ENCODE measurements at places on chromosomes 4 and X.

DNA sequence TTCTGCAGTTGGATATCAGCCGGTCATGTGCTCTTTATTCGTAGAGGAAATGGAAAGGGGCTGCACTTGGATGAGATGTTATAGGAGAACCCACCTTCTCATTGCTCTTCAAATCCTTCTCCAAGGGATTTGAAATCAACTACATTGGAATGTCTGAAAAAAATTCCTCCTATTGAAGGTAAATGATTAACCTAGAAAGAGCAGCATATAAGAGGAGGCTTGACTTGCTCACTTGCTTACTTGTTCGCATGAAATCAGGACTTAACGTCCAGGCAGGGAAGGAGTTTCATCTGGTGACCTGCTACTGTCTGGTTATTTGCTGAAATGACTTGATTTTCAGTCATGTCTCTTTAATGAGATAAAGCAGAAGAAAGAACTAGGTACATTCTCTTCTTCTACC is 338.4 kb upstream of the NOCT start:
- H3K27me3 ChIP-seq = peaks cover 9% of the 10 kb centered on the region
- no peak overlapping the region for H3K4me3 ChIP-seq
- no peaks in the 10 kb centered on the region for H3K4me1 ChIP-seq
- H3K36me3 ChIP-seq = no peaks in the 10 kb centered on the region
- no peak overlapping the region for H3K27ac ChIP-seq

- no peaks in the 10 kb centered on the region for H3K36me3 ChIP-seq
- no peak for DNase-seq
- H3K4me1 ChIP-seq = no peaks in the 10 kb centered on the region
- H3K27ac ChIP-seq = no peak overlapping the region
Observed at GRCh38 chrX:123779908-123780396, 47.1 kb upstream of the THOC2 start.

GRCh38 chrX:81280148-81280547 is 78.2 kb downstream of the SH3BGRL start:
- no peak overlapping the region for H3K27ac ChIP-seq
- H3K27me3 ChIP-seq = no peaks in the 10 kb centered on the region
- H3K36me3 ChIP-seq = peaks cover 24% of the 10 kb centered on the region
- H3K4me1 ChIP-seq = no peaks in the 10 kb centered on the region
- no peak overlapping the region for H3K4me3 ChIP-seq
- DNase-seq = no peak

DNA sequence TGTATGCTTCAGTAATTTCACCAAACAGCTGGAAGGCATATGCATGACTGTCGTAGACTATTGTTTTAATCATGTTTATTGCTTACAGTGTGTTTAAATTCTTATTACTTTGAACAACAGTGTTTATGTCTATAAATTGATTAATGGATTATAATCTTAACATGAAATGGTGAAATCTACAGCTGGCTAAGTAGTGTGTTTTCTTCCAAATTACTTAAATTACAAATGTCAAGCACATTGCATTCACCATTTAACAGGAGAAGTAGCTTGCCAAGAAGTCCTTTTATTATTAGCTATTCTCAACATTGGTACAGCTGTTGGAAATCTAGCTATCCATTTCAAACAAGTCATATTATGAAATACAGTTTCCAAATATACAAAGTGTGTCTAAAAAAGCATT is 849.3 kb upstream of the PCDH10 start:
- no peaks in the 10 kb centered on the region for H3K4me1 ChIP-seq
- no peak overlapping the region for H3K27ac ChIP-seq
- DNase-seq = no peak
- H3K27me3 ChIP-seq = no peaks in the 10 kb centered on the region
- no peaks in the 10 kb centered on the region for H3K36me3 ChIP-seq

- no peak overlapping the region for H3K4me3 ChIP-seq
- DNase-seq = no peak
Observed at GRCh38 chr4:6343939-6344408, 74.3 kb downstream of the WFS1 start.

DNA sequence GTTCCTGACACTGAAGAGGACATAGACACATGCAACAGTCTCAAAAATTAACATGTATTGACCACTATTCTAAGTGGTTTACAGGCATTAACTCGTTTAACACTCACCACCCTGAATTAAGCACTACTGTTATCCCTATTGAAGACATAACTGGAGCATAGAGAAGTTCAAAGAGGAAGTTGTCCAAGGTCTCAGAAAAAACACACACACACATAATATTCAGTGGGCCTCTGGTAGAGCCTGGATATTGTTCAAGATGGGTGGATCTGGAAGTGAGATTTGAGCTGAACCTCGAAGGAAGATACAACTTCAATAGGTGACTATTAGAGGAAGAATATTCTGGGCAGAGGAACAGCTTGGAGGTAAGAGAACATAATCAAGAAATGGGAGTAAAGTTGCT is 334.9 kb downstream of the HNRNPD start:
- no peak overlapping the region for H3K27ac ChIP-seq
- no peak overlapping the region for H3K4me3 ChIP-seq
- no peak for DNase-seq
- no peaks in the 10 kb centered on the region for H3K4me1 ChIP-seq
- H3K36me3 ChIP-seq = no peaks in the 10 kb centered on the region

GRCh38 chrX:10076765-10077164 is 80.0 kb upstream of the CLCN4 start:
- no peak for DNase-seq
- H3K4me1 ChIP-seq = peaks cover 8% of the 10 kb centered on the region
- H3K27ac ChIP-seq = no peak overlapping the region
- peaks cover 3% of the 10 kb centered on the region for H3K36me3 ChIP-seq
- no peaks in the 10 kb centered on the region for H3K27me3 ChIP-seq

DNA sequence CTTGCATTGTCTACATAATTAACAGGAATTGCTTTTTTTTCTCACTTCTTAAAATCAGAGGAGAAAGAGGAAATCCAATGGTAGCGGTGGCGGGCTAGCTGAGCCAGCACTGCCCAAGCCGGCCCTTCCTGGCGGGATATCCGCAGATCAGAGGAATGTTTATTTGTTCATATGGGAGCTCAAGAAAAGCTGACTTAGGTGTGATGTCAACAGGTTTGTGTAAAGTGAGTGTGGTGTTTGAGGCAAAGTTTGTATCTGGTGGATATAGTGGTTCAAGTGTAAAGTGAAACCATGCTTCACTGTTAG is 466 bp upstream of the SLC39A8 start:
- H3K27ac ChIP-seq = peak overlapping the region; percentile 98
- peak overlapping the region; percentile 83 for H3K4me3 ChIP-seq
- H3K36me3 ChIP-seq = peaks cover 10% of the 10 kb centered on the region
- H3K27me3 ChIP-seq = peaks cover 5% of the 10 kb centered on the region
- H3K4me1 ChIP-seq = peaks cover 44% of the 10 kb centered on the region

GRCh38 chr4:123304151-123304964 is 92.2 kb upstream of the SPRY1 start:
- H3K27ac ChIP-seq = peak overlapping the region; percentile 8
- peaks cover 7% of the 10 kb centered on the region for H3K36me3 ChIP-seq
- peaks cover 27% of the 10 kb centered on the region for H3K4me1 ChIP-seq
- no peak for DNase-seq
- H3K4me3 ChIP-seq = no peak overlapping the region

DNA sequence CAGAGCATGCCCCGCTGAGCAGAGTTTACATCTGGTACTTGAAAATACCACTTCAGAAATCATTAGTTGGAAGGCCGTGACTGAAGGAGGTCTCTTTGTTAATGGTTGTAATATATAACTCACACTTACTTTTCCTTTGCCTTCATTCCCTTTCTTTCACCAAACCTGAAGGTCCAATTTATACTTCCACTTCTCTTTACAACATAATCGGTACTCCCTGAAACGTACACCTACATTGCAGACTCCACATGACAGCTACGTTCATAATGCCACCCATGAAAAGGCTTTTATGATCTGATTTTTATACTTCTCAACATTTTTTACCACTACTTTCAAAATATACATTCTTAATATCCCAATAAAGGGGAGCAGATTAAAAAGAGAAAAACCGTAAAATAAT is 298.7 kb downstream of the C4orf33 start:
- no peaks in the 10 kb centered on the region for H3K4me1 ChIP-seq
- no peak for DNase-seq

GRCh38 chr4:7779432-7779768 is 160.3 kb downstream of the AFAP1 start:
- no peaks in the 10 kb centered on the region for H3K27me3 ChIP-seq
- H3K4me1 ChIP-seq = peaks cover 41% of the 10 kb centered on the region

DNA sequence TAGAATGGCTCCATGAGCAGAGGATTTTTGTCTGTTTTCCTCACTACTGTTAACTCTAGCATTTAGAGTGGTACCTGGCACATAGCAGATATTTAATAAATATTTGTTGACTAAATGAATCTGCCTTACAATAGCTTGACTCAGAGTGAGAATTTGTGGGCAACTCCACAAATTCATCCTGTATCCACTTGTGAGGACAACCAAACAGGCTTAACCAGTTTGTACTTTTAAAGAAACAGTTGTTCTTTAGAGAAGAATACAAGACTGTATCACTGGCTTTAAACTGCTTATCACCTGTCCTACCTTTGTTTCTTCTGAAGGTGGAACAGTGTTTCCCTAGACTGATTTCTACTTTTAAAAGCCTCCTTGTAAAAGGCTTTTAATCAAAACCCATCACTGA is 141.3 kb upstream of the SH3RF1 start:
- H3K36me3 ChIP-seq = peaks cover 6% of the 10 kb centered on the region
- no peak overlapping the region for H3K27ac ChIP-seq
- no peaks in the 10 kb centered on the region for H3K27me3 ChIP-seq
- H3K4me1 ChIP-seq = peaks cover 50% of the 10 kb centered on the region
- no peak overlapping the region for H3K4me3 ChIP-seq
- DNase-seq = no peak

- peaks cover 2% of the 10 kb centered on the region for H3K4me1 ChIP-seq
- H3K27ac ChIP-seq = no peak overlapping the region
- H3K36me3 ChIP-seq = peaks cover 9% of the 10 kb centered on the region
- no peak for DNase-seq
- H3K27me3 ChIP-seq = no peaks in the 10 kb centered on the region
Observed at GRCh38 chr4:40595981-40596380, 33.7 kb downstream of the RBM47 start.

- H3K36me3 ChIP-seq = peaks cover 17% of the 10 kb centered on the region
- no peak overlapping the region for H3K27ac ChIP-seq
- peaks cover 35% of the 10 kb centered on the region for H3K4me1 ChIP-seq
- DNase-seq = no peak
Observed at GRCh38 chrX:120453985-120454384, 15.1 kb downstream of the LAMP2 start.

DNA sequence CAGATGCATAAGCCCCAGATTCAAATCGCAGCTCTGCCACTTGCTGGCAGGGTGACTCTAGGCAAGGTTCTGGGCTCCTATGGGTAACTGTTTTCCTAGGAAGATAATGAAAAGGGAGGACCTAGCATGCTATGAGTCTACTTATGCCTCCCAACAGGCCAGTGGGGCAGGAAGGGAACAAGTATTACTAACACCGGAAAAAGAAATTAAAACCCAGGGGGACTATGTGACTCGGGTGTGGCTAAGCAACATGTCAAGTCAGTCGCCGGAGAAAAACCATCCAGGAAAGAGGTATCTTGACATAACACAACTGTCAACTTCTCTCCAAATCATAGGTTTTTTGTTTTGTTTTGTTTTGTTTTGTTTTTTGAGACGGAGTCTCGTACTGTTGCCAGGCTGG is 45.5 kb upstream of the RBPJ start:
- no peak overlapping the region for H3K27ac ChIP-seq
- no peak overlapping the region for H3K4me3 ChIP-seq
- H3K36me3 ChIP-seq = no peaks in the 10 kb centered on the region
- peaks cover 36% of the 10 kb centered on the region for H3K4me1 ChIP-seq

All from activated T-helper 1 cell treated with anti-CD3 and anti-CD28 coated beads, Interleukin-12 subunit alpha, Interleukin-12 subunit beta, Interleukin-2, Interleukin-4 antibody, amounts not matched to agents 30 ng/mL and 10 ng/mL and 1 ng/mL, durations not matched to agents 14 hours and 24 hours and 36 hours (primary cell).